A549 treated with GW870086 at 1 μM for 4 hours (cell line): ENCODE measurements at places on chromosomes 6 and 20. TPM values are rescaled to one million over a fixed set of nuclear protein-coding genes. Genes with fewer than 3 reads are reported as not detected.

Gene PXT1
- not detected in 5 replicates for total RNA-seq

Gene RAET1E
- 1.8 to 3.8 TPM (median 3.2 TPM) in 5 replicates for total RNA-seq

Gene ADGRF1
- 0.08 TPM in 1 of 5 replicates, not detected in the others for total RNA-seq

Gene LHFPL5
- total RNA-seq, result 0.06 to 0.17 TPM (median 0.10 TPM) in 3 of 5 replicates, not detected in the others

Gene MATN4
- total RNA-seq, result 0.14 to 0.22 TPM (median 0.17 TPM) in 4 of 5 replicates, not detected in the other

Gene DDX27
- total RNA-seq, result 58.3 to 61.2 TPM (median 60.3 TPM) in 5 replicates

Gene ENPP5
- not detected in 5 replicates for total RNA-seq

Gene OTOR
- total RNA-seq, result not detected in 5 replicates

Gene PKIB
- total RNA-seq, result 0.84 to 1.6 TPM (median 0.88 TPM) in 5 replicates

Gene COL9A3
- total RNA-seq, result 0.33 to 0.73 TPM (median 0.55 TPM) in 5 replicates

Gene MCUR1
- total RNA-seq, result 9.8 to 16.2 TPM (median 14.1 TPM) in 5 replicates

Gene USP49
- total RNA-seq, result 0.93 to 1.2 TPM (median 0.97 TPM) in 5 replicates
